ENCODE measurements at places on chromosomes 13 and 19. TPM values are rescaled to one million over a fixed set of nuclear protein-coding genes. Genes with fewer than 3 reads are reported as not detected.

MBD3L5 gene
- not detected for polyA plus RNA-seq

CRX gene
- not detected for polyA plus RNA-seq

IGSF23 gene
- polyA plus RNA-seq: not detected

ZNF841 gene
- 2.2 TPM for polyA plus RNA-seq

EBI3 gene
- polyA plus RNA-seq: 0.27 TPM

DNA sequence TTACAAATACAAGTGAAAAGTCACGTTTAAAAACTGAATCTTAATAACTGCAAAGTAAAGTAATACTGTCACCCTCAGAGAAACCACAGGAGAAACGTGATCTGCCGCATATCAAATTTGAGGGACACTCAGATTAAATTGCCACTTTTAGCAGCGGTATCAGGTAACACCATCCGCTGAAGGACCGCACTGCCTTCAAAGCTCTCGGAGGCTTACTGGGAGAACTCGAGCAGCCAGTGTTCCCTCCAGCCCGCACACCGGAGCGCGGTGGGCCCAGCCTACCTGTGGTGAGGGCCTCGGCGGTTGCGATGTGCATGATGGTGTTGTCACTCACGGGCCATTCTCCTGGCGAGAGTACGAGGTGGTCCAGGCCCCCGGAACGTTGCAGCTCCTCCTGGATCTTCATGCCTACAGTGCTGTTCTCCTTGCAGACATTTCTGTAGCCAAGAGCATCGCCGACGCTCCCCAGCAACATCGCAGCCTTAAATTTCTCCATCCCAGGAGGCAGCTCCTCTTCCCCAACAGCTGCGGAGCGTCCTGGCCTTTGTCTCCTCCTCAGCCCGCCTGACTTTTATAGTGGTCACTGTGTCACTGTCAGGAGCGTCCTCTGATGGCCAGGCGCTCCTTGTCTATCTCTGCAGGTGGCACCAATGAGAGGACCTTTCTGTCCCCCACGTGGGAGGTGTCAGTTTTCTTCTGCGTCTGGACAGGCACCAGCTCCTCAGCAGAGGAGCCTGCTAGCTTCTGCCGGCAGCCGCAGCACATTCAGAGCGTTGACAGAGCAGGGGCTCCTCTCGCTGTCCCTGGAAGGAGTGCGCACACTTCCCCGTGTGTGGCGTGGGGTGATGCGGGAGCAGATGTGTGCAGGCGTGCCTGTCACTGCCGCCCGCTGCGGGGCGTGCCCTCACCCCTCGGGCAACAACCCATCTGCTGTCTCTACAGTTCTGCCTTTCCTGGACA, at the start of gene ADPRHL1:
TSS of gene ADPRHL1 (minus strand) at position 547 of the 960 bp plus-strand sequence. CDS start at position 496, 51 bp downstream.
- peak; percentile 71 for DNase-seq

DNA sequence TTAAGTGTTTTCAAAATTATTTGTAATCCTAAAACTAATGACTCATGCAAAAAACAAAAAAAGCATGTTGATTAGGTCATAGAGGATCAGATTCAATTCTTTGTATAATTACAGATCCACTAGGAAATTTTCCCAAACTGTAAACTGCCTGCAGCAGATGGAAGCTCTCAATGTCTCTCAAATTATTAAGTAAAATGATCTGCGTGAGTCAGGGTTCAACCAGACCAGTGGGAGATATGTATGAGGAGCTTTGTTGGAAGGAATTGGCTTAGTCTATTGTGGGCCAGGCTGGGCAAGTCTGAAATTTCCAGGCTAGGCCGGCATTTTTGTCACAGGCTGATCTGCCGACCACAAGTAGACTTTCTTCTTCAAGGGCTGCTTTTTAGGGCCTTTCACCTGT, 14.4 kb upstream of the SACS start:
- DNase-seq: no peak

GRCh38 chr13:94327318-94327717, 152.2 kb downstream of the DCT start:
- no peak for DNase-seq

- DNase-seq: no peak
Measured at GRCh38 chr19:47633517-47633916, 24.6 kb downstream of the BICRA start.

DNA sequence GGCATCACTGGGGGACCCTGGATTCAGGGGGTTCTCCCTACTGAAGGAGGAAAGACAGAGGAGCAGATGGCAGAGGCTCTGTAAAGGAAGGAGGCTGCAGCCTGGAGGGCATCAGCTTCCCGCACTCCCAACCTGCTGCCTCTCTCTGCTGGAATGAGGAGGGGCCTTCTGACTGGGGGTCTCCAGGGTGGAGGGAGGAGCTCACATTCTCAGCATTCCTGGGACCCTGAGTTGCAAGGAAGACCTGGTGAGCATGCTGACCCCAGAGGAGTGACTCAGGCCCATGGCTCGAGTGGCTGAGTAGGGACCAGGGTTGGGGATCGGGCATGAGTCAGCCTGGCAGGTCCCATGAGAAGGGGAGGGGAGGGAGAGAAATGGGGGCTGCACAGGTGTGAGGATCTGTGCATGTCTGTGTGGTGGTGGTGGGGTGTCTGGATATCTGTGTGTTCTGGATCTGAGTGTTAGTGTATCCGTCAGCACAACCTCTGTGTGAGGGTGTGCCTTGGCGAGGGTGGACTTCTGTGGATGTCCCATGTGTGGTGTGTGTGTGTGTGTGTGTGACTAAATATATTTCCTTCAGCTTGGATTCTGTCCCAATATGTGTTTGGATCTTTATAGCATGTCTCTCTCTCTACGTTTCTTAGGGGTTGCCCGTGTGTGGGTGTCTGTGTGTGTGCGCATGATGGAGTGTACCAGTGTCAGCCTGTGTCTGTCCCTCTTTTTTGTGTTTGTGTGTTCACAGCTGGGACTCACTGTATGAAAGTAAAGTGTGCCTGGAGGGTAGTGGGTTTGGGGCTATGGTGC, 4.6 kb downstream of the AXL start:
- peak; percentile 57 for DNase-seq

- peak; percentile 60 for DNase-seq
Measured at GRCh38 chr13:50208826-50209335, 193.6 kb downstream of the KCNRG start.

DNA sequence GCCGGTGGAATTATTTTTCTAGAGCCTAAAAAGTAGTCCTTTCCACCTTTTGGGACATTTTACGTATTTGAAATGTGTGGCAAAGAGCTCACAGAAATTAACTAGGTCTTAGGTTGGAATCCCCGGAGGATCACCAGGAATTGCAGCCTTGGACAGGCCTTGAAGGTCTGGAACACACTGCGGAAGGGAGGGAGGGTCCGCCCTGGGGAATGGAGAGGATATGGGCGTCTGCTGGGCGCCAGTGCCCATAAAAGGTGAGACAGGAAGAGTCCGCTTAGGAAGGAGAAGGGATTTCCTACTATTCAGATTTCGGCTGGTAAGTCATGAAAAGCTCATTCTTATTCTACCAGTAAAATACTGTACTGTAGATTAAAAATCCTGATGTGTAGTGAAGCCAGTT, 111.9 kb downstream of the COL4A2 start:
- no peak for DNase-seq

- DNase-seq: no peak
Measured at GRCh38 chr13:110680852-110681251, 25.1 kb downstream of the CARS2 start.

GRCh38 chr19:40872209-40872608, 9.8 kb downstream of the CYP2A7 start:
- DNase-seq: no peak

- DNase-seq: no peak
Measured at GRCh38 chr19:5717215-5717935, 2.6 kb downstream of the LONP1 start.

DNA sequence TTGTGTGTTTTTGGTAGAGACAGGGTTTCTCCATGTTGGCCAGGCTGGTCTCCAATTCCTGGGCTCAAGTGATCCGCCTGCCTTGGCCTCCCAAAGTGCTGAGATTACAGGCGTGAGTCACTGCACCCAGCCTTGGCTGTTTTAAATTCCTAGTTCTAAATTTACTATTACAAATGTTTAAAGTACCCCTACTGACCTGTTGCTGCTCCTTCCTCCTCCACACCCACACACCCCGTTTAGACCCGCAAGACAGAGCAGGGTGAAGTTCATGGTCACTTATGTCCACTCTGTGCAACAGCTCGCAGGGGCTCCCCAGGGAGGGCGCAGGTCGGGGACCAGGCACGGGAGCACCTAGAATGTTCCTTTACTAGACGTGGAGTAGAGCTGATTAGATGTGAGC, 28.7 kb downstream of the TMEM161A start:
- DNase-seq: no peak

DNA sequence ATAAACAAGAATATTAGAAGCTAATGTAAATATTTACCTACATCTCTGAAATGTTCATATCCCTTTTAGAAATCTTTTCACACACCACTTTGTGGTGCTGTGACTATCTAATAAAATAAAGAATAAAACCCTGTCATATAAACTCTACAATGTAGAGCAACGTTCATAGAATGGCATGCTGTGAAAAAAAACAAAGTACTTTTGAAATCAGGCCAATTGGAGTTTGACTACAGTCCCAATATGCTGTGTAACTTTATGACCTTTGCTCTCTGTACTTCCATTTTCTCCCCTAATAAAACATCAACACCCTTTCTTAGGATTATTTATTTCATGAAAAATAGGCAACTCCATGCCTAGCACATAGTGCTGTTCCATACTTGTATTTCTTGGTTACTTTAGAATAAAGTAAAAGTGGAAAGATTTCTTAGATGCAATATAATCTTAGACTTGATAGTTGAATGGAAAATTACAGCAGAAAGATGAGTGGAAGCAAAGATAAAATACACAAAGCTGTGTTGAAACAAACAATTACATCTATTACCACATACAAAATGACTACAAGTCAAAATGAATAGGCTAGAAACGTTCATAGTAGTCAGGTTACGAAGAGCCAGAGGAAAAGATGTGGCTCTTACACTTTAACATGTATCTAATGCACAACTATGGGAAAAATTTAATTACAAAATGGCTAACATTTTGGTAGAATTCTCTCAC, 613.2 kb upstream of the SLITRK5 start:
- DNase-seq: no peak

DNA sequence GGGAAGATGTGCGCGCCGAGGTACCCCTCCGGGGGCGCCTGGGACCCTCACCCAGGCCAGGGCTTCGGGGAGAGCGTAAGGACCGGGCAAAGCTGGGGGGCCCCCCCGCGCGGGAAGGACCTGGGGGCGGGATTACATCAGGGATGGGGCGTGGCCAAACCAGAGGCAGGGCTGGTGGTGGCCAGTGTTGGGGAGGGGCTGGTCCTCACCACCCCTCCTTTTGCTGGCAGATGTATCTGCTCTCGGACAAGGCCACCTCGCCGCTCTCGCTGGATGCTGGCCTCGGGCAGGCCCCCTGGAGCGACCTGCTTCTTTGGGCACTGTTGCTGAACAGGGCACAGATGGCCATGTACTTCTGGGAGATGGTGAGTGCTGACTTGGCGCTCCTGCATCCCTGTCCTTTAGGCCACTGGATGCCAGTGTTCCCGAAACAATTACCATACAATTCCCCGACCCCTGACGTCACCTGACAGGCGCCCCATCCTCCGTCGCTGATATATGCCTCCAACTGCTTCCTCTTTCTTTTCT, 25.3 kb downstream of the TRPM4 start:
- no peak for DNase-seq

- peak; percentile 50 for DNase-seq
Measured at GRCh38 chr19:12997967-12998940, 3.0 kb downstream of the NFIX start.

DNA sequence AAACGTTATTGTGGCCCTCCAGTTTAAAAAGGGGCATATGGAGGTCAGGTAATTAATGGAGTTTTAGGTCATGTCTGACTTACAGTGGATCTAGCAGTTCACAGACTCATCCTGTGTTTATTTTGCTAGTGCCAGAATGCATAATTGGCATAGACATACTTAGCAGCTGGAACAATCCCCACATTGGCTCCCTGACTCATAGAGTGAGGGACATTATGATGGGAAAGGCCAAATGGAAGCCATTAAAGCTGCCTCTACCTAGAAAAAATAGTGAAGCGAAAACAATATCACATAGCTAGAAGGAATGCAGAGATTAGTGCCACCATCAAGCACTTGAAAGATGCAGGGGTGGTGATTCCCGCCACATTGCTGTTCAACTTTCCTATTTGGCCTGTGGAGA, 610.7 kb downstream of the SLITRK5 start:
- no peak for DNase-seq

DNA sequence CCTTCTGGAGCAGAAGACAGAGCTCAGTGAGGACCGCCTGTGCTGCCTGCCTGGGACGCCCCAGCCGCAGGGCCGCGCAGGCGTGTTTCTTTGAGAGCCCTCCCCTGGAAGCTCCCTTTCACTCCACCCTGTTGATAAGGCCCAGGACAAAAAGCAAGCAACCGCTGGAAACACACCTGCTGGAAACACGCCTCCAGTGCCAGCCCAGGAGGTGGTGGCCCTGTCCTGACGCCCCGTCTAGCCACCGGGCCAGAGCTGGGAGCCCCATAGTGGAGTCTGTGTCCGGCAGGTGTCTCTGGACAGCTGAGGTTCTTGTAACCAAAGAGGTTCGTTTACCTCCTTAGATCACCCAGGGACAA, 173.8 kb downstream of the KATNAL1 start:
- DNase-seq: no peak

DNA sequence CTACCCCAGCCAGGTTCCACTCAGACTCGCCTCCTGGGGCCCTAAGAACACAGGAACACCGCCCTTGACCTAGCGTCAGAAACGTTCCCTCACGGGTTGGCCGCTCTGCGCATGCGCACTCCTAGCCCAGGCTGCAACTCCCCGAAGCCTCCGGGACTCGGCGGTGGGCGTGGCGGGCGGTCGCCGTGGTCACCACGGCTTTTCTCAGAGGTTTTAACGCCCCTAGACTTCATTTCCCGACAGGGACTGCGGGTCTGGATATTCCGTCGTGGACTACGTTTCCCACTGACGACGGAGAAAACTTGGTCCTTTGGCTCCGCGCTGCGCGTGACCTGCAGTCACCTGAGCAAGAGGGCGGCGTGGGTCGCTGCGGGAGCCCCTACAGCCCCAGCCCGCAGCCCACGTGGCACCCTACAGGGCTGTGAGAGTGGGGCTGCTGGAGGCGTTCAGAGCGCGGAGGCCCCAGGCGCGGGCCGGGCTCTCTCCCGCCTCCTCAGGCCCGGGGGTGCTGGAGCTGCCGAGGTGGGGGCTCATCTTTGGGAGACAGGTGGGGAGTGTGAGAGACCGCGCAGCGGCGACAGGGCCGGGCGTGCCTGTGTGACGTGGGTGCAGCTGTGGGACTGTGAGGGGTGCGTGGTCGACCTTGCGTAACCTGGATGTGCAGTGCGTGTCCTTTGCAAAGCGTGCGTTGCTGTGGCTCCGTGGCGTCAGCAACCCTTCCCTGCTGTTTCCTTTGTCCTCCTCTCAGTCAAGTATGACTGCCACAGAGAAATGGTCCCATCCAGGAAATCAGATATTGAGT, 38.0 kb upstream of the ZNF573 start:
- peak; percentile 82 for DNase-seq

DNA sequence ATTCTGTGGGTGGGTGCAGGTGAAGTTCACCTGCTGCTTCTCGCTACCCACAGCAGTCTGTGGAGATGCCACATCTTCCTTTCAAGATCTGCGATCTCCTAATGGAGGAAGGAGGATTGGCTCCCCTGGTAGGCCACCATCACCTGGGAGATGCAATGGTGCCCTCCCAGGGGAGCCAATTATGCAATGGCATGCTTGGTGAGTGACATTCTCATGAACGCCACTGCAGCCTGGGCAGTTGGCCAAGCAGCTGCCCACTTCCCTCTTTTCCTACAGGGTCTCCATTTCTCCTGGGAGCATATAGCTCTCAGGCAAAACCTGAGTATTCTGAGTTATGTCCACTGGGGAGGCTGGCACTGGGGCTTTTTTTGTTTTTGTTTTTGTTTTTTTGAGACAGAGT, 83.5 kb upstream of the KCTD15 start:
- no peak for DNase-seq

Data from psoas muscle (tissue), 8 donors.